Lower lobe of right lung (tissue), 2 donors: ENCODE measurements at places on chromosomes 4 and X.

- DNase-seq = no peak
Measured at GRCh38 chr4:184756399-184756798, 22.5 kb upstream of the CENPU start.

- DNase-seq = no peak
Measured at GRCh38 chr4:133440404-133440803, 291.3 kb downstream of the PCDH10 start.

- DNase-seq = no peak
Measured at GRCh38 chr4:75289914-75290582, 224.2 kb downstream of the RCHY1 start.

- DNase-seq = no peak
Measured at GRCh38 chrX:87525771-87526229, 8.2 kb downstream of the KLHL4 start.

GRCh38 chr4:183729069-183729406 is 69.9 kb downstream of the TRAPPC11 start:
- DNase-seq = no peak

DNA sequence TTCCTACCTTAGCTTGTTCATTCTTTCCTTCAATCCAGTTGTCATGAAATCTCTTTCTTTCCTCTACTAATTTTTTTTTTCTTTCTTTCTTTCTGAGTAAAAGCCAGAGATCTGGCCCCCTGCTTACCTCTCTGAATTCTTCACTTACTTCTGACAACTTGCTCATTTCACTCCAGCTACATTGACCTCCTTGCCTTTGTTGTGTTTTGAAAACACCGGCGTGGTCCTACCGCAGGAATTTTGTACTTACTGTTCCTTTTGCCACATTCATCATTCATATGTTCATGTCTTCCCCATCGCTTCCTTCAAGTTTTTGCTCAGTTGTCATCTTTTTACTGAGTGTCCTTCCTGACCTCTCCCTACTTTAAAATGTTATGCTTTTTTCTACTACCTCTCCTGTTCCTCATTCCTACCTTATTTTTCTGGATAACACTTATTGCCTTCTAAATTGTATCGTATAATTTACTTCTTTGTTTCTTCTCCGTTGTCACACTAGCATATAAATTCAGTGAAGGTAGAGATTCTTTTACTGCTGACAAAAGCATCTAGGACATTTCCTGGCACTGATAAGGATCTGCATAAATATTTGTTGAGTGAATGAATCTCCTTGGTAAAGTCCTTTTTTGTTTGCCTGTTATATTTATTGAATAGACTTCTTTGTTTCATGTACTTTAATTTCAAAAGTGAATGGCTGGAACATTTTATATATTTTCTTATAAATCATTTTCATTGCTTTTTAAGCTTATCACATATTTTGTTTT is 74.4 kb downstream of the NFKB1 start:
- no peak for DNase-seq

DNA sequence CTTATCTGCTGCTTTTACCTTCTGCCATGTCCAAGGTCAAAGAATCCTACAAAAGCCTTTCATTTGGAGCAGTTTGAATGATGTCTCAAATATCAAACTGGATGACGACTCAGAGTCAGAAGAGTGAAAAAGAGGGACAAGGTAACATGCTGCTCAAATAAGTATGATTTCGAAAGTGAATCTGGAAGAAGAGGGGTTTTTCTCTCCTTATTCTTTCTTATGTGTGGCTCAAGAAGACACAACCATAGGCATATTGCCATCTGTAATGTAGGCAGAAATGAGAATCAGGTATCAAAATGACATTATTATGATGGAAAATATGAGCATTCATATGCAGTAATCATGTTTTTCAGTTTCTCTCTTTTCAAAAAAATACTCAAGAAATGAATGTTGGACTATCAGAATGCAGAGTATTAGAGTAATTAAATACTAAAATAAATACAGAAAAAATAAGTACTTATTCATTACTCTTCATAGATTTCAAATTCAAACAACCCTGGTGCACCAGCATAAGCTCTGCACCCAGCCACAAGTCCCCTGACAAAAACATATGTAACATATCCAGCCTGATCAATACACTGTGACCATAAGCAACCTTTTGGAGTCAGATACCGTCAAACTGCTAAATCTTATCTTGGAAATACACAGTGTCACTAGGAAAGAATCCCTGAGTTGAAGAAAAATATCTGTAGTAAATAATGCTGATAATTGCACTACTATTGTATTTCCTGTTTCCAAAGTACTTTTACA is 468.6 kb downstream of the INPP4B start:
- no peak for DNase-seq

DNA sequence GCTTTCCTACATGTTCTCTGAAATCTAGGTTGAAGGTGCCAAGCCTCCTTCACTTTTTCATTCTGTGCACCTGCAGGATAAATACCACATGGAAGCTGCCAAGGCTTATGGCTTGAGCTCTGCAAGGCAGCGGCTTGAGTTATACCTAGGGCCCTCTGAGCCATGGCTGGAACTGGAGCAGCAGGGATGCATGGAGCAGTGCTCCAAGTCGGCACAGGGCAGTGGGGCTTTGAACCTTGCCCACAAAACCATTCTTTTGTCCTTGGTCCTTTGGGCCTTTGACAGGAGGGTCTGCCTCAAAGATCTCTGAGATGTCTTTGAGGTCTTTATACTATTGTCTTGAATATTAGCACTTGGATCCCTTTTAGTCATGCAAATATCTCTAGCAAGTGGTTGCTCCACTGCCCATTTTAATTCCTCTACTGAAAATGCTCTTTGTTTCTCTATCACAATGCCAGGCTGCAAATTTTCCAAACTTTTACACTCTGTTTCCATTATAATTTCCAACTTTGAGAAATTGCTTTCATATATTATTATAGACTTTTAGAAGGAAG is 536.2 kb upstream of the KLHL4 start:
- DNase-seq = no peak

DNA sequence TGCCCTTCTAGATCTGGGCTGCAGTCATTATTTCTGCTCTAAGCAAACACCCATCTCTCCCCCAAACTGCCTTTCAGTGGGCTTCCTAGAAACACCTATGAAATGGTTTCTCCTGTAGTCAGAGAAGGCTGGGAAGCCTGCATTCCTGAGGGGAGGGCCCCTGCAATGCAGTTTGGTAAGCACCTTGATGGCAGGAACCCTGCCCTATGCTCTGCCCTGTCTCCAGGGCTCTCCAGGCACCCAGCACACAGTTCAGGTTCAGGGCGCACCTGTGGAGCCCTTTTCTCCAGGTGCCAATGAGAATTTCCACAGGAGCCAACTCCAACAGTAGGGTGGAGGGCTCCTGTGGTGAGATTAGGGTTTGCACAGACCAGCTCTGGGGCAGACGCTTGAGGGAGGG is 69.1 kb upstream of the FBXW7 start:
- DNase-seq = no peak

- DNase-seq = no peak
Measured at GRCh38 chrX:50158593-50158992, 42.2 kb downstream of the AKAP4 start.

DNA sequence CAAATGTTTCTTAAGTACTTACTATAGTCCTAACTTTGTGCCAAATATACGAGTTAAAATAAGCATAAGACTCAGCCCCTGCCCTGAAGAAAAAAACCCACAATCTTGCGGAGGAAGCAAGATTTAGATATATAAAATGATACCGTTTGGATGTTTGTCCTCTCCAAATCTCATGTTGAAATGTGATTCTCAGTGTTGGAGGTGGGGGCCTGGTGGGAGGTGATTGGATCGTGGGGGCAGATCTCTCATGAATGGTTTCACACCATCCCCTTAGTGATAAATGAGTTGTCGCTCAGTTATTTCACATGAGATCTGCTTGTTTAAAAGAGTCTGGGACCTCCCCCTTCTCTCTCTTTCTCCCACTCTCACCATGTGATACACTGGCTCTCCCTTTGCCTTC is 28.7 kb downstream of the EFHC2 start:
- DNase-seq = no peak
